Renal cortex interstitium (tissue), 15 donors: ENCODE measurements at places on chromosomes 4 and X. TPM values are rescaled to one million over a fixed set of nuclear protein-coding genes. Genes with fewer than 3 reads are reported as not detected.

Gene BTK
- polyA plus RNA-seq, result 4.0 TPM

Gene GYPE
- polyA plus RNA-seq, result 3.0 TPM

Gene TMEM47
- polyA plus RNA-seq, result 28.0 TPM

DNA sequence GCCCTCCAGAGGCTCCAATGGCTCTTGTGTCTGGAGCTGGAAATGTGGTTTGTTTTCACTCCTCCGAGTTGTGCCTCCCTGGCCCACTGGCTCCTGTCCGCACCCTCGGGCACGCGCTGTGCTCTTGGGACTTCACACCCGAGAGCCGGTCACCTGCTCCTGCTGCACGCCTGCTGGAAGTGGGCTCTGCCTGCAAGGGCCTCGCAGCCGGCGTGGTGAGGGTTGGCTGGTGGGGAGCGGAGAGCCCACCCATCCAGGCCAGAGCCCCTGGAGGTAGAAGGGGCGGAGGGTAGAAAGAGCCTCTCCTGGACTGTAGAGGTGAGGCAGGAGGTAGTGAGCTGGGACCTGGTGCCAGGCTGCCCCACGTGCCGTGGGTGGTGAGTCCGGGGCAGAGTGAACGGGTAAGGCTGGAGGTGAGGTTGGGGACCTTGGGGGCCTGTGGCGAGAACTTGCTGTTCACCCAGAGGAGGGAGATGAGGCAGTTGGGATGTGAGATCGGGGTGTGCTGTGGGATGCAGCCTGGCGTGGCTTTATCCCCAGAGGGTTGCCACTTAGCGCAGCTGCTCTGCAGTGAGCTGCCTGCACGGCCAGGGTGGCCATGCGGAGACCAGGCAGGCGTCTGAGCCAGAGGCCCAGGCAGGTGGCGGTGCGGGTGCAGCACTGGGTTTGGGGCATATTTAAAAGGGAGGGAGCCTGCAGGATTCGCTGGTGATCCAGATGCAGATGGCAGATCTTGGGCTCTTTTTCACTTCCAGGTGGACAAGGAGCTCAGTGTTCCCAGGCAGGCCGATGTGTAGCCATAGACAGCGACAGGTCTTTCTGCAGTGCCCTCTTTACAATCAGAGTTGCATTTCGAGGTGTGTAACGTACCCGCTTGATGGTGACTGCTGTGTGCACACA, 48.8 kb downstream of the PCGF3 start:
- no peak for DNase-seq

DNA sequence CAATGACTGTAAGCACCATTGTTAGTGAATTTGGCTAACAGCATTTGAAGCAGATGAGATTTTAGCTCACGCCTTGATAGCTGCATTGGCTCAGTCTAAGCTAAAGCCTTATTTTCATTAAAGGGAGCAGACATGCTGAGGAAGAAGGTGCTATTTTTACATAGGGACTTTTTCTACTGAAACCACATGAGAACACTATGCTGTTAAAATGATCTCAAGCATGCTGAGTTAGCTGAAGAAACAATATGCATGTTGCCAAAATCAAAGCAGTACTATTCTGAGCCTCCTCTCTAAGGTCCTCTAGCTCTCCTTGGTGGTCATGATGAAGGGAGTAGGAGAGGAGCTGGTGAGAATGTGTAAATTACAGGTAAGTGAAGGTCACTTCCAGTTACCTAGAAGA, 134.4 kb upstream of the JADE1 start:
- no peak for DNase-seq

DNA sequence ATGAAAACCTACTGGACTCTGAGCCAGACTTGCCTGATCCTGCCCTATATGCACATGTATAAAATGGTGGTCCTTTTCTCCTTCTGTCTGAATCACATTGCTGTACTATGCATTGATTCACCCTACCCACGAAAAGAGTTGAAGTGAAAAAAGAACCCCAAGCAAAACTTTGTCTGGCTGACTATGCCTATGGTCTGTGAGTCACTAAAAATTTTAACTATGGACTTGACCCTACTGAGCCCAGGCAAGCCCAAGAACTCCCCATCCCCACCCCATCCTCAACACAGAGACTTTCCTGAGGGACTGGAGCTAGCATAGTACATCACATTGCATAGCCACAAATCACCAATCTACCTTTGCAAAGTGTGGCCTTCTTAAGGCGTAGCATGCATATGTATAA, 116.6 kb upstream of the TENM3 start:
- DNase-seq, result no peak

- no peak for DNase-seq
Observed at GRCh38 chr4:85500110-85500867, 25.3 kb downstream of the ARHGAP24 start.

DNA sequence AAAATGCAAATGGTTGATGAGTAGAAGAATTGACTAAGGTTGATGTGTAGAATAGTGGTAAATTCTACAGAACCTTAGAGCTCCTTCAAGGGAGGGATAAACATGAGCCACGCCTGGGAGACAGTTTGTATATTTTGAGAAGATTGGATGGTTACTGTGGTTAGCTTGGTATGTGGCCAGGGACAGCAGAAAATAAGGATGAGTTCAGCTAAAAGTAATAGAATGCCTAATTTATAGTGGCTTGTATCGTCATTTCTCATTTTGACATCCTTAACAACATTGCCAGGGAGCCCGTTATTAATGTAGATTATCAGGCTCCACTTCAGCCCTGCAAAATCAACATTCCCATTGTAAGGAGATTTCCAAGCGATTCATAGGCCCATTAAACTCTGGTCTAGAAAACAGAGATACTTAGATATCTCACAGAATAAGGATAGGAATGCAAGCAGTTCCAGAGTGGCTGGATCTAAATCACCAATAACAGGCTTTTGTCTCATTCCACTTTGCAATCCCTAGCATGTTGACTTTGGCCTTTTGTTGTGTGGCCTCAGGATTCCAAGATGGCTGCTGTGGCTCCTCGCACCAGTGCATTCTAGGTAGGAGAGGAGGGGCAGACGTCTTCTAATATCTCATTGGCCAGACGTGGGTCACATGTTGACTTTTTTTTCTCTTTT, 6.4 kb upstream of the PTTG2 start:
- DNase-seq, result no peak

DNA sequence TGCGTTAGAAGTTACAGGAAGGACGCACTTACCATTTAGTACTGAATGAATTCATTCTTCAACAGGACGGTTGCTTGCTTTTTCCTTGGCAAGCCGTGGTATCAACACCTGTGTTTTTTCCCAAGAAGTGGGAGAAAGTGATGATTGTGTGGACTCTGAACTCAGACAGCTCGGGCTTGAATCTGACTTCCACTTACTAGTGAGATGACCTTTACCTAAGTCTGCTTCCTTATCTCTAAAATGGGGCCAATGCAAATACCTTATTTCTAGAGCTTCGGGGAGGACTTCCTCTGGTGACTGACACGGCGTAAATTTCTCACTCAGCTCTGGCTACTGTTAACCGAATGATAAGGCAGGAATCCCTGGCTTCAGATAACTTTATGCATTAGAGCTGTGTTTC, 146.8 kb upstream of the RBPJ start:
- DNase-seq, result no peak

Gene GPR143
- 14.5 TPM for polyA plus RNA-seq

- no peak for DNase-seq
Observed at GRCh38 chr4:14125375-14126129, 498.0 kb upstream of the BOD1L1 start.

Gene BEX4
- 142 TPM for polyA plus RNA-seq

Gene ZDHHC15
- 6.2 TPM for polyA plus RNA-seq

Gene RNF175
- 6.0 TPM for polyA plus RNA-seq

DNA sequence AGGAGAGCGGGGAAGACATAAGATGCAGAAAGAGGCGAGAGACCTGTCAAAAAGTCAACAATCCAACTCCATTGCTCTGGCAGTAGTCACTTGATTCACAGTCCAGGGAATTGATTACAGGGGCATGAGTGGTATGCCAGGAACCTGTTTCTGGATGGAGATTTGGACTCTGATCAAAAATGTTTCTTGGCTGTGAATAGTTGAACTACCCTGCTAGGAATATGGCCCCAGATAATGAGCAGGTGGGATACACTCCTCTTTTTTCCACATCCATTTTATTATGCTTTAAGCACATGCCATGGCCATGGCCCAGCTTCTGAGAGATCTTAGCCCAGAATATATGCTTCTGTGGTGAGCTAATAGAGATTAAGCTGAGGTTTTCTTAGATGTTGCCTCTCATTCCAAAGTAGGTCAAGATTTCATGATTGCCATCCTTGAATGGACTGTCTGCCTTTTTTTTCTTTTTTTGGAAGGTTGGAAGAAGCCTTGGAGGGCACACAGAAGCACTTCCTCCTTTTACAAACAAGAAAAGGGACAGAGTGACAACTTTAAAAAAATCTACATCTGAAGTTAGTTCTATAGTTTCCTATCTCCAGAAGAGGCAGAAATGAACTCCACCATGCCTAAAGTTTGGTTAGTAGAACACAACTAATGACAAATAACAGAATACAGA, 121.9 kb downstream of the KIT start:
- DNase-seq, result no peak

GRCh38 chrX:68180579-68180978, 252.7 kb downstream of the OPHN1 start:
- no peak for DNase-seq
